Activated CD4-positive, CD25-positive, alpha-beta regulatory T cell treated with anti-CD3 and anti-CD28 coated beads, Interleukin-2, amount 50 U/mL, for 72 hours (primary cell): ENCODE measurements at places on chromosomes 11 and 22.

GRCh38 chr11:99987821-99988470 is 699.1 kb upstream of the ARHGAP42 start:
- DNase-seq: no peak

DNA sequence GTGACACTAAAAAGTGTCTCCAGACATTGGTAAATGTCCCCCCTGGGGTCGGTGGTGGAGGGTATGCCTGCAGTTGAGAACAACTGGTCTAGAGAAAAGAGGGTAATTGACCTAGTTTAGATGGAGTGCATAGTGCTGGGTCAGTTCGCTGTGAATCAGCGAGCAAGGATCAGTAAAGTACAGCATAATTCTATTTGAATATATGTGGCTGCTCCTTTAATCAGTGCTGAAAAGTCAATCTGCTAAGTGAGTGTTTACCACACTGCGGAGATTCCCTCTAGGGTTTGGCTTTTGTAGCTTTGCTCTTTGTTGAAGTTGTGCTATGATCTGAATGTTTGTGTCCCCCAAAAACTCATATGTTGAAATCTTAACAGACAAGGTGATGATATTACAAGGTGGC is 15.0 kb downstream of the CAVIN3 start:
- no peak for DNase-seq

- DNase-seq: no peak
These were observed 1.4 kb upstream of the NEFH start for GRCh38 chr22:29478326-29479276.

GRCh38 chr11:112613051-112613972 is 347.9 kb upstream of the NCAM1 start:
- no peak for DNase-seq

GRCh38 chr22:24952837-24953383 is 394 bp downstream of the KIAA1671 start:
- no peak for DNase-seq

- DNase-seq: no peak
These were observed 23.8 kb downstream of the DDI1 start for GRCh38 chr11:104060004-104060794.
